Suppressor macrophage (primary cell): ENCODE measurements at places on chromosomes 1 and 21.

DNA sequence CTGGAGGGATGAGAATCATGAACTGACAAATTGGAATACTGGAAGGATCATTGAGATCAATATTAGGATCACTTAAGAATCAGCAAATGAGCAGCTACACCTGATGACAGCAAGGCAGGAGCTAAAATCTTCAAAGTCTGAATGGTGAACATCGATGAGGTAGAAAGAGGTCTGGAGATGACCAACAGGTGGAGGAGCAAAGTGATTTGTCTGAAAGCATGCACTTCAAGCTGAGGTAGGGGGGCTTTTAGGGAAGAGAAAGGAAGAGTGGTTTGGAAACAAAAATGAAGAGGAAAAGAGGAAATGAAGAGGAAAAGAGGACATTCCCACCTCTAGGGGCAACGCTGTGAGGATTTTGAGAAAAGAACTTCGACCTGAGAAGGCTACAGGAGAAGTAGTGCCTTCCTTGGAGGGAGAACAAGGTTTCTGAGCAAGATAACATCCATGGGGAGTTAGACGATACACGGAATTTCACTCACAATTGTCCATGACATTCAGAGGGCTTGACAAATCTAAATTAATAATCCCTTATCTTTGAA is 79.0 kb downstream of the APP start:
- DNase-seq = no peak

- no peak for DNase-seq
Measured at GRCh38 chr1:27804791-27805190, 25.8 kb upstream of the PPP1R8 start.

- no peak for DNase-seq
Measured at GRCh38 chr21:46119637-46120271, 21.8 kb downstream of the COL6A2 start.

GRCh38 chr21:45510466-45510955 is 31.7 kb downstream of the SLC19A1 start:
- DNase-seq = no peak

DNA sequence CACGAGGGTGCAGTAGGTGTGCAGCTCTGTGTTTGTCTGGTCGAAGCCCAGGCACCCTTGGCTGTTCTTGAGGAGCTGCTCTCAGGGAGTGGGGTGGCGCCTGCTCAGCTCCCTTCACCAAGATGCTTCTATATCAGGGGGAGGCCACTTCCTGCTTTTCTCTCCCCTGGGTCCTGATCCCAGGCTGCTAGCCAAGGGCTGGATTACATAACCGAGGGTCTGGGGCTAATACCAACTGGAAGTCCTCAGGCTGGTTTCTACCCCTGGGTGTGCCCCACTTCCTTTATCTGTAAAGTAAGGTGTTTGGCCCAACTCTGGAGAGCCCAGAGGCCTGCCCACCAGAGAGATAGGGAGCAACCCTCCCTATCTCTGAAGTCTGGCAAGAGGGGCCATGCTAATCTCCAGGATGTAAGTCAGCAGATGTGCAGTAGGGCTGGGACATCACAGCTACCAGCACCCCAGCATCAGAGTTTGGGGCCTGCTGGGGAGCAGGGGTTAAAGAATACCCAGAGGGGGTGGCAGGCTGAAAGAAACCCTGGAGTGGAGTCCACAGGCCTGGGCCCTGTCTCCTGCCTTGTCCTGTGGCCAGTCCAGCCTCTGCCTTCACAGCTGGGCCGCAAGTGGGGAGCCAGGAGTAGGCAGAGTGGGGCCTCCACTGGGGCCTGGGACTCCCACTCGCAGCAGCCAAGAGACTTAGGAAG is 2.1 kb downstream of the SELENBP1 start:
- DNase-seq = peak; percentile 29

DNA sequence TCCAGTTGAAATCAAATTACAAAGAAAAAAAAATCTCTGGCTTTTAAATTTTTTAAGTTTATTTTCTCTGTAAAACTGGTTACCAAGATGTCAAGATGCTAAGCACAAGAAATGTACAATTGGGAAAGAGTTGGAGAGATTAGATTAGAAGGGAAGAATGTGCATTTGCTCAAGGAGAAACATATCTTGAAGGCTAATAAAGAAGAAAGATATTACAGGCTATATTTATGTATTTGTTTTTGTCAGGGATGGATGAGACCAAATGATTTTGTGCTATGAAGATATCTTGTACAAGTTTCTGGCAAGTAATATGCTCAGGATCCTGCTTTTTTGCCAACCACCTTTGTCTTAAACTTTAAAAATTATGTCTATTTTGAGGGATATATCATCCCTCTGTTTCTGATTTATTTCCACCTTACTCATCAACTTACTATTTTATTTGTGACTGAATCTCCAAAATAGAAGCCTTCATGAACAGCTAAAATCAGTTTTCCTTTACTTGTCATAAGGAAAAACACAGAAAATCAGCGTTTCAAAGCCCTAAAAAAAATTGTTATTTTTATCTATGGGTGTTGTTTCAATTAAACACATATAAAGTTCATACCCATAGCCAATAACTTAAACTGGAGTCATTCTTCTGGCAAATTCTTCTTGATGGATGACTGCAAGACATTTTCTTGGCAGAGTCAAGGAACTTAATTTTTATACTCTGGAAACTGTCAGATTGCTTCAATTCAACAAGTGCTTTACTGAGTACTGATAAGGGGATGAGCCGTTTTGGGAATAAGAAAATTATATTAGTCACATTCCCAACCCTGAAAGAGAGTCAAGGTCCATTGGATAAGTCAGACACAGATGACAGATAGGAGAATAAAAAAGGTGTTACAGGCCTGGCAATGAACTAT is 141.8 kb downstream of the CTH start:
- no peak for DNase-seq

GRCh38 chr1:101698681-101699080 is 298.0 kb downstream of the OLFM3 start:
- no peak for DNase-seq

GRCh38 chr1:225517697-225518096 is 89.9 kb upstream of the LBR start:
- peak; percentile 68 for DNase-seq

DNA sequence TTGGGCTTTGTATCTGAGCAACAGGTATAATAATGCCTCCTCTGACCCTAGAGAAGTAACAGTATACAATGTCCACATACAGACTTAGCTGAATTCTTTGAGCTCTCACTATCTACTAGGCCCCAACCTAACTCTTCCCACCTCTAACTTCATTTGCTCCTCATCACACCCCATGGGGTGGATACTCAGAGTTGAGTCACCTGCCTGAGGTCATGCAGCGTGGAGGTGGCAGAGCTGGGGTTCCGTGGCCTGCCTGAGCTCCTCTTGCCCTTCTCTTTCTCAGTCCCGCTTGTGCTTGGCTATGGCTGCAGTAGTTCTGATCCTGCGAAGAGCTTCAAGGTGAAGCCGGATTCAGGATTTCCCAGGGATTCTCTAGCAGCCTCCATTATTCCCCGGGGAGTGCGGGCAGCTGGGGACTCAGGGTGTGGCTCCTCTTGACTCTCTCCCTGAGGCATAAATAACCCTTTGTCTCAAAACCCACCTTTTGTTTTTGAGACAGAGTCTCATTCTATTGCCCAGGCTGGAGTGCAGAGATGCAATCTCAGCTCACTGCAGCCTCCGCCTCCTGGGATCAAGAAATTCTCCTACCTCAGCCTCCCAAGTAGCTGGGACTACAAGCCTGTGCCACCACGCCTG is 29.9 kb upstream of the ACTL8 start:
- DNase-seq = no peak

DNA sequence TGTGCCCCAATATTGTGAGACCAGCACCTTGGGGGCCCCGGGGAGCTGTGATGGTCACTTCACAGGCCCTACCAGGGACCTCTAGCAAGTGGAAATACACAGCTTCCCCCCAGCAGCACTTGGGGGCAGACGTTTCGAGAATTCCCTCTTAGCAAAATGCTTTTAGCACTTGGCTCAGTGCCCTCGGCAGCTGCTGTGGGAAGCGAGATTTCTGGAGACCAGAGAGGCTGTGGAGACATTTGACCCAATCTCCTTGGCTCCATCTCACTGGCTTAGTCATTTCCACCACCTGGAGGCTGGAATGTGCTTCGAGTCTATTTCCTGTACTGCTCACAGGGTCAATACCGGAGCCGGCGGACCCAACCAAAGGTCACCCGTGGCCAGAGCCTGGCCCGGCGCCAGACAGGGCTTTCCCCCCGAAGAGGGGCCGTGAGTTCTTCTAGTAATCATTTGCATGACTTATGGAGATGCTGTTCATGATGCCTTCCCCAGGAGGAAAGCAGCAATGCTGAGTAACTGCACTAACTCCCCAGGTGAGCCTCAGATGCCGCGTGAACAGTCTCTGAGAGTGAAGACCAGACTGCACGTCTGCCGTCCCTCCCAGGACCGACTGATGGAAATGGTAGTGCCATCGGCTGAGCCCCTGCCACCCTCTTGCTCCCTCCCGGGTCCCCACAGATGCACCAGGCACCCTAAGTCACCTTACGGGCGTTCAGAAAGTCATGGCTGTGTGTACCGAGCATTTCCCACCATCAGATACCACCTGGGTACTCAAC is 4.4 kb upstream of the C2CD2 start:
- no peak for DNase-seq

DNA sequence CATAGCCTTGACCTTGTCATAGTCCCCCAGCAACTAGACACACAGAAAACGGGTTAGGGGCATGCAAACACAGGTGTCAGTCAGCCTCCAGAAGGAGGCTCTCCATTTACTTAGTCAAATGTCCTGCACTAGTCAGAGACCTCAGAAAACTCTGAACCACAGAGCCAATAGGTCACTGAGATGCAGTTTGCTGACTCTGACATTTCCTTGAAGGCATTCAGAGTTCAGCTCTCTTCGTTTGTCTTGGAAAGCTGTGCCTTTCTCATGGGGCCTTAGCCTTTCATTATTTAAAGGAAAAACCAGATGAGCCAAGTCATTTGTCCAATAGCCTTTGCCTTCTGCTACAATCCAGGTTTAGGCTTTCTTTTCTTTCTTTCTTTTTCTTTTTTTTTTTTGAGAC is 3.5 kb downstream of the OLFML2B start:
- no peak for DNase-seq

GRCh38 chr1:21312407-21312992 is 22.2 kb upstream of the ECE1 start:
- DNase-seq = no peak

DNA sequence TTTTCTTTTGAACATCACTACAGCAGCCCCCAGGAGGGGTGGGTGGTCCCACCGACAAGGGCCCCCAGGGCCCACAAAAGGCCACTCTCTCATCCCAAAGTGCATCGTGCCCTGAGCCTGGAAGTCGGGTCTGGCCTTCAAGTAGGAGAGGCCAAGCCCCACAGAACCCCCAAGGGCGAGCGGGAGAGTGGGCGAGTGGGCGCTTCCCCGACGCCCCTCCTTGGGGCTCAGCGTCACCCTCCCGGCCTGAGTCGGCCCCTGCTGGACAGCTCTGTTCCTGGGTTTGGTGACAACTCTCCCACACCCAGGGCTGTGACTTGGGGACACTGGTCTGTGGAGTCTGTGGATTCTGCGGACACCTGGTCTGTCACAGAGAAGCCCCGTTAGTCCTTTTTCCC is 42.2 kb upstream of the COL18A1 start:
- no peak for DNase-seq

- DNase-seq = no peak
Measured at GRCh38 chr1:37708471-37708870, 16.2 kb downstream of the CDCA8 start.

DNA sequence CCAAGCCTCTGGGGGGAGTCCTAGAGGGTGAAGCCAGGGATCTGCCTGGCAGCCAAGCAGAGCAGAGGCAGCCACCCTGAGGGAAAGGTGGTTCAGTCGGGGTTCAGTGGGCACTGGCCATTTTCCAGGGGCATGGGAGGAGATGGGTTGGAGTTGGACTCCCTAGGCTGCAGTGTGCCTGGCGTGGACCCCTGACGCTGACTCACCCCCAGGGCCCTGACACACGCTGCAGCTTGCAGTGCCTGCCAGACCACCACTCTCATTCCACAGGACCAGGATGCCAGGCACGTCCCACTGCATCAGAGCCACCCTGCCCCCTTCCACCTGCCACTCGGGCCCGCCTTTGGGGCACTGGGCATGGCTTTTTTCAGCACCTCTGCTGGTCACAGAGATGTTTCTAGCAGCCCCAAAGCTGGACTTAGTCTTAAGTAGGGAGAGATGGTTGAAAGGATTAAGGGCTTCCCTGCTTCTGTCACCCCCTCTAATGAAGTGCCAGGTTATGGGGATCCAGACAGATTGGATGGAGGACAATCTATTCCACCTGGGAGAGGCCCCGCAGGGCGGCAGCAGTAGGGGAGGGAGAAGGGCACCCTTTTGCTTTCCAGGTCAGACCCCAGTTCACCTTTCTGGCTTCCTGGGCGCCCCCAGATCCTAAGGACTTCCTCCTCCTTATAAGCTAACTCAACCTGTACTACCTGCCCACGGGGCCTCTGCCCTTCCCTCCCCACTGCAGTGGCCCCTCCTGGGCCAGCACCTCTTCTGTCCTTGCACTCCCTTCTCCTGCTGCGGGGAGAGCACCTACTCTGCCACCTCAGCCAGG is 1.6 kb downstream of the SYT2 start:
- DNase-seq = no peak

DNA sequence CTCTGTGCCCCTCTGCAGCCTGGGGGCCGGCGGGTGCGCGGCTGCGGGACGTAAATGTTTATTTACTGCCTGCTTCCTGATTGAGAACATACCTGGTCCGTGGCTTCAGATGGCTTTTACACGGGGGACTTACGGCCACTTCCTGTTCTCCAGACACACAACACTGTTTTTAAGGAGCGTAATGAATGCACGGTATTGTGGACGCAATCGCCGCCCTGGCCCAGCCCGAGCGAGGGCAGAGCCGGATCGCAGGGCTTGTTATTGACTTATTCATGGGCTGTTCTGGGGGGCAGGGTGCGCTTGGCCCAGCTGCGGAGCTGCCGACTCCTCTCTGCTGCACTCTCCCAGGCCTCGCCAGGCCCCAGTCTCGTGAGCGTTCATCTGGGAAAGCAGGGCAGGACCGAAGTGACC is 52.8 kb upstream of the ACTRT2 start:
- DNase-seq = no peak

DNA sequence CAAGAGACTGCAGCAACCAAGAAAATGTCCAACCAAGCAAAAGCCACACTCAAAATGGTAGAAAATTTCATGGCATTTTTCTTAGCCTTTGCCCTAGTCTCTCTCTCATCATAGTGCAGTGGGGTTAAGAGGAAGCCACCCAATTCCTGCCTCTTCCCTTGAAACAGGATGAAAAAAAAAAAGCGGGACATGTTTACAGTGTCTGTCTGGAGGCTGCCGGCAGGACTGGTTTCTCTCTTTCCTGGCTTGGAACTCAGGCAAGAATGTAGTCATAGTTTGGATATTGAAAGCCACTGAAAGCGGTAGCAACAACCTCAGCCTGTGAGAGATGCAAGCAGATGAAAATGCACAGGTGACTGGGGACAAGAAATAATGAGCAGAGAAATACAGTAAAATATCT is 13.3 kb upstream of the TNFSF18 start:
- no peak for DNase-seq

DNA sequence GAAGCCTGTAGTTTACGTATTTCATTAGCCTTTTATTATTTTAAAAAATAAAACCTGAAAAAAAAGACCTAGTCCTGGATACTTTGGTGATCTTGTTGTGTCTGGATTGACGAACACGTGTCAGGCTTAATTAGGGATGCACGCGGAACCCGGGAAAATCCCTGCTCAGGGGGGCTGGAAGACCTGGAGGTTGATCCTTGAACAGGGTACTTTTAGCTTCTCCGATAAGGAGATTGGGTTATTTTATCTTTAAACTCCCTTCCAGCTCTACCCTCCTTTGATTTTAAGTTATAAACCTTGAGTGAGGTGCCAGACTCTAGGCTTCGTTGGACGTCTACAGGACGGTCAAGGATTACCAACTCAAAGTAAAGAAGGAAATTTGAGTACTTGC is 552 bp upstream of the ZNF691 start:
- no peak for DNase-seq

GRCh38 chr1:67855444-67855843 is 22.2 kb upstream of the GNG12 start:
- no peak for DNase-seq

GRCh38 chr1:115840605-115841460 is at the start of gene NHLH2:
NHLH2 (minus strand) TSS chr1:115841126; CDS start chr1:115838372, 2,754 bp downstream.
- DNase-seq = no peak
